Esophagus squamous epithelium (tissue), 5 donors: ENCODE measurements at places on chromosomes 13 and 19. TPM values are rescaled to one million over a fixed set of nuclear protein-coding genes. Genes with fewer than 3 reads are reported as not detected.

The ZNF541 gene
- not detected for total RNA-seq

The ZNF555 gene
- 2.6 TPM for total RNA-seq

The IGFL1 gene
- 21.1 TPM for total RNA-seq

The OR7C1 gene
- total RNA-seq: not detected
